Urothelium cell line (cell line): ENCODE measurements at places on chromosomes 6 and 20.

- DNase-seq = no peak
These were observed 27.9 kb downstream of the KAT14 start for GRCh38 chr20:18165553-18165952.

- DNase-seq = no peak
These were observed 66.2 kb upstream of the SLC22A1 start for GRCh38 chr6:160055378-160055777.

DNA sequence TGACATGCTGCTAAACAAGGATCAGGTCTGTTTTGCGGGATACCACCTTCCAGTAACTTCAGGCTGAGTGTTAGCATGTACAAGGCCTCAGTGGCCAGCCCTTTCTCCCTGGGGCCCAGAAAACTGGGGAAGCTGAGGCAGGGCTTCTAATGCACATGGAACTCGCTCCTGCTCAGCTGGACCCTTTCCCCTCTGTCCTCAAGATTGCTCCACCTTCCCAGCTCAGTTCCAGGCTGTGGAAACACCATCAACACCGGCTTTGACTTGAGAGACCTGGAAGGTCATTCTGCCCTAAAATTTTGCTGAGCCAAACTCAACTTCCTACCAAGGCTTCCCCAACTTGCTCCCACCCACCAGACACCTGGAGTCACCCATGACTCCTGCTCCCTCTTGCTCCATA, 4.2 kb upstream of the BLCAP start:
- DNase-seq = no peak

- DNase-seq = peak; percentile 76
These were observed 6.7 kb downstream of the SNAI1 start for GRCh38 chr20:49989234-49990065.

DNA sequence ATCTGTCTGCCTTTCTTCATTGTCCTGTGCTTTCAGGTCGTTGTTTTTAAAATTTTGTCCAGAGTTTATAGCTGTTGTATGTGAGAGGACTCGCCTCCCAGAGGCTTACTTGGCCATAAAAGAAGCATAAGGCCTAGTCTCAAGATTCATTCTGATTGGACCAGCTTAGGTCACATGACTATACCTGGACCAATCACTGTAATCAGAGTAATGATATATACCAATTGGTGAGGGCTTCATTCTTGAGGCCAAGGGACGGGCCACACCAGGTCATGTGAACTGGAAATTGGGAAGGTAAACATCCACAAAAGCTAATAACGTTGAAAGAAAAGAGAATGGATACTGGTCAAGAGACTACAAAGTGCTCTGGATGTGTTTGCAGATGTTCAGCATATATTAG, 141.4 kb upstream of the SULF2 start:
- no peak for DNase-seq

- no peak for DNase-seq
These were observed 110.1 kb upstream of the JAG1 start for GRCh38 chr20:10783707-10784553.

DNA sequence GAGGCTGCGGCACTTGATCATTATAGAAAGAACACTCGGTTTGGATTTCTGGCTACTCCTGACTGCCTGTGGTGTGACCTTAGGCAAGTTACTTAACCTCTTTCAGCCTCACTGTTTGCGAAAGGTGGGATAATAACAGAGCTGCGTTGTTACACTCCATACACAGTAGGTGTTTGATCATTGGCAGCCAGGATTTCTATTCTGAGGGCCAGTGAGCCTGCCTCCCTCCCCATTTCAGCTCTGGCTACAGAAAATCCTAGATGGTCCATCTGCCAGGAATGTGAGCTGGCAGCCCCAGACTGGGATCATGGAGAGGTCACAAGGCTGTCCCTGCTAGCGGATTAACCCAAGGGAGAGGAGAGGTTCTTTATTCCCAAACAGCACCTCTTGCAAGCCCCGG, 2.7 kb downstream of the KCNB1 start:
- no peak for DNase-seq

DNA sequence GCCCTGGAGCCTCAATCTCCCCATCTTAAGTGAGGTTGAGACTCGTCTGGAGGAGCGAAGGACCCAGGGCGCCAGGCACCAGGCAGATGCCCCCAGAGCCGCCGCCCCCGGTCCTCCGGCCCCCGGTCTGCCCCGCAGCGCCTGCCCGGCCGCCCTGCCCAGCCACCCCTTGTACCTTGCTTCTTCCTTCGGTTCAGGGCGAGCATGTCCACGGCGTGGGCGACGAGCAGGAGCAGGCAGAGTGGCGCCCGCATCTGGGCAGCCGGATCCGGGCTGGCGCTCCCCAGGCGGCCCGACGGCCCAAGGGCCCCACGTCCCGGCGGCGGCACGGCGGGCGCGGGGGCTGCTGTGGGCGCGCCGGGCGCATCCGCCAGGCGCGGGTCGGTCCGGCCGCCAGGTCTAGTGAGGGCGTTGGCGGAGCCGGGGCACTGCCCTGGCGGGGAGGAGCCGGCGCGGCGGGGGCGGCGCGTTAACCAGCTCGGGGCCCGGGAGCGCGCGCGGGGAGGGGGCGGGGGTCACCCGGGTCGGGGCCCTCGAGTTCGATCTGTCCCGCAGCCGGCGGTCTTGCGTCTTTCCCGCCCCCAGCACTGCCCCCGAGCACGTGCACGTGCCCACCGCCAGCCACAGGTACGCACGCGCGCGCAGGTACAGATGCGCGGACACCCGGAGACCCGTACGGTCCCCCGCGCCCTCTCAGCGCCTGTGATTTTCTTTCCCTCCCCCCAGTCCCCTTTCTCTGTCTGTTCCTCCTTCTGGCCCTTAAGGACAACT, at the start of gene RSPO4:
Gene RSPO4 (minus strand): TSS at position 401 of the 771 bp plus-strand sequence. CDS start 147 bp downstream, at position 254.
- DNase-seq = peak; percentile 73

DNA sequence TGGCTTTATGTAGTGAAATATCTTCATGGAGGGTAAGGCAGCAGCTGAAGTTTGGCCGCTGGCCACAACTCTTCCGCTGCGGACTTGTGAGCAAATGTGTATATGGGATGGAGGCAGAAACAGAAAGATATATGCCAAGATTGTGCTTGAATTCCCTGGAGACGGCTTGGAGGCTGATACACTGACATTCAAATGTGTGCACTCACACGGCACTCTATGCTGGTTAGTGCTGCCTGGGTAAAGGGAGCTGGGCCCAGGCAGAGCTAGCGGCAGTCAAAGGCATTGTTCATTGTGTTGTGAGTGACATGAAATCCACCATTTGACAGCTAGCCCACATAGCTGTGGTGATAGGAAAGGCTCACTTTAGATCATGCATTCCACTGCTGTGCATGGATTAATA, 202.7 kb downstream of the CLIC5 start:
- no peak for DNase-seq
